SJSA1 (cell line): ENCODE measurements at places on chromosomes 13 and 19.

GRCh38 chr13:74838096-74838495 lies 643.9 kb downstream of the TBC1D4 start:
- no peak for DNase-seq

- no peak for DNase-seq
These were observed 645.7 kb downstream of the FGF9 start for GRCh38 chr13:22316494-22317025.

DNA sequence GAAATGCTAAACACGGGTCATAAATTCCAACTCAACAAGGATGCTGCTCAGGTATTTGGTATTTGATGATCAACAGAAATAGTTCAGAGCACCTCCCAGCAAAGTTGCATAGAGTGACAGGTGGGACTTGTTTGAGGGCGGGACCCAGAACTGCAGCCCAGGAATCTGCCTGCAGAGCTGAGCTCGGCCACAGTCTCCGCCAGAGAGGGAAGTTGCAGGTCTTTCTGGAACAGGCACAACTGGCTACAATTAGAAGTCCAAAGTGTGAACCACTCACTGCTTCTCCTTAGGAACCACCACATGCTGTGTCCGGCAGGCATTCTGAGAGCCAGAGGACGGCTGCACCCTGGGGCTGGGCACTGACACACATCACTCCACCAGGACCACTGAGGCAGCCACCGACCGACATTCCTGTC lies 1.1 kb downstream of the SLC15A1 start:
- no peak for DNase-seq

DNA sequence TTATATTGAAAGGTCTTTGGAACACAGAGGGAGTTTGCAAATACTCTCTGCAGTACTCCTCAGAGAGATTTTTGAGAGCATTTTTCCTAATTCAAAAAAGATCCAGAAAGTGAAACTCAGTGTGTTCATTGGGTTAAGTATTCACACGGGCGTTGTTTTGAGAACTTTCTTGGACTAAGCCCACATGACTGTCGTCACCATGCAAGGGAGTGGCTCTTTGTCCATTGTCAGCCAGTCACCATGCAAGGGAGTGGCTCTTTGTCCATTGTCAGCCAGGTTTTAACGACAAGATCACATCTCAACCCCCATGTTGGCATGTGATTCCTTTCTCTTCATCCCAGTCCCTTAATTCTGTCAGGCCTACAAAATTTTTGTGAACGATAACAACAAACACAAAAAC lies 81.2 kb upstream of the STK24 start:
- no peak for DNase-seq

DNA sequence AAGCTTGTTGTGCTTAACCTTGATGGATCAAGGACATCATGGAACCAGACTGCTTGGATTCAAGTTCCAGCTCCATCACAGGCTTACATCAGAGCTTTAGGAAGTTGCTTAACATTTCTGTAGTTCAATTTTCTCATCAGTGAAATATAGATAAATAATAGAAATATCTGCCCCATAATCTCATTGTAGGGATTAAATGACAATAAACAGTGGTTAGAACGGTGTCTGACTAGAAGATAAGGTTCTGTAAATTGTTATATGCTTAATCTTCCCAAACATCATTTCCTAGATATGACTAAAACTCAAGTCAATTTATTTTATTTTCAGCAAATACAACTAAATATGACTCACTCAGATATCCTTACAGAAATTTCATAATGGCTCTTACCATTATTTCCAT lies 83.5 kb downstream of the SLITRK1 start:
- DNase-seq: no peak

DNA sequence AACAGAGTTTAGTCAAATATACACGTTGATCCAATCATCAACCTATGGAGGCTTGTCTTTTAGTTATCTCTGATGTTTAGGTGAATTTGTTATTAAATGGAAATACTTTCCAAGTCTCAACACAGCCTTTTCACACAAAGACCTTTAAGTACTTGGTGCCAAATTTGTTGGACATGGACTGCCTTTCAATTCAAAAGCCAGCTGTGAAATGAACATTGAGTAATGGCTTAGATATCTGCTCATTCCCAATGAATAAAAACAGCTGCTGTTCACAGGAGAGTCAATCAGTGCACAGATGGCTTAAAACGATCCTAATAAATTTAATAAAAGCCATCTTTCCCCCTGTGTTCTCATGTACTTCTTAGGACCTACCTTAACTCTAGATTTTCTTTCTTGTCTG lies 19.9 kb upstream of the DHRS12 start:
- no peak for DNase-seq

- DNase-seq: no peak
These were observed 4.1 kb downstream of the ATP8A2 start for GRCh38 chr13:25375727-25376358.

- no peak for DNase-seq
These were observed 1.9 kb downstream of the PRX start for GRCh38 chr19:40411125-40411842.

DNA sequence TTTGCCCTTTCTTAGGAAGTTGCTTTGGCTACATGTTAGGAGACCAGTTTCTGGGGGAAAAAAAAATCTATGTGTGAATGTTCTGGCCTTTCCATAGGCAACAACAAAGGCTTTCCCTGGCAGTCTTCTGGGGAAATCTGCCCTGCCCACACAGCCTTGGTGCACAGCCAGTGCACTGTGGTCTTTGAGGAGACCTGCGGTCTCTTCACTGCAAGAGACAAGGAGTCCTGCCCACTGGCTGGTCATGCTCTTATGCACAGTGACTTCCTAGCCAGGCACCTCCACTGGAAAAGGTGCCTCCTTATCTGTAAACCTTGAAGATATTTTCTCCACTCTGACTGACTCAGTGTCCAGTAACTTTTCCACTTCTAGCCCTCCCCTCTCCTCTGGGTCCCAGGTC lies 155.1 kb downstream of the SUCLA2 start:
- DNase-seq: no peak

DNA sequence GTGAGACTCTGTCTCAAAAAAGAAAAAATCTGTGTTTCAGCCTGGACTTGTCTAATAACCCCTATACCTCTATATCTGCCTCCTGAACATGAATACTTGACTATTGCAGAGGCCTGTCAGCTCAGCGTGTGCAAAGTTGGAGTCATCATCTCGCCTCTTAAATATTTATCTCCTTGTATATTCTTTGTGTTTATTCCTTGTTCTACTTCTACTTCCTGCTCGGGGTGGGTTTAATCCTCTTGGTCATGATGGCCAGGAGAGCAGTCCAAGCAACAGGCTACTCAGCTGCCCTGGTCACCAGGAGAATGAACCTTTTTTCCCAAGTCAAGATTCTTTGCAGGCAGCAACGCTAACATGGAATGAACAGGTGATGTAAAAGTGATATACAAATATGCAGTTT lies 119.1 kb downstream of the PCCA start:
- peak; percentile 66 for DNase-seq
